Heart left ventricle (tissue), 16 donors: ENCODE measurements at places on chromosomes 4 and X. TPM values are rescaled to one million over a fixed set of nuclear protein-coding genes. Genes with fewer than 3 reads are reported as not detected.

GRCh38 chr4:24999392-25000089, 31.2 kb downstream of the LGI2 start:
- DNase-seq = no peak

Gene CLGN
- polyA plus RNA-seq = 29.0 TPM

GRCh38 chr4:168859888-168860694, 150.0 kb downstream of the CBR4 start:
- DNase-seq = no peak

DNA sequence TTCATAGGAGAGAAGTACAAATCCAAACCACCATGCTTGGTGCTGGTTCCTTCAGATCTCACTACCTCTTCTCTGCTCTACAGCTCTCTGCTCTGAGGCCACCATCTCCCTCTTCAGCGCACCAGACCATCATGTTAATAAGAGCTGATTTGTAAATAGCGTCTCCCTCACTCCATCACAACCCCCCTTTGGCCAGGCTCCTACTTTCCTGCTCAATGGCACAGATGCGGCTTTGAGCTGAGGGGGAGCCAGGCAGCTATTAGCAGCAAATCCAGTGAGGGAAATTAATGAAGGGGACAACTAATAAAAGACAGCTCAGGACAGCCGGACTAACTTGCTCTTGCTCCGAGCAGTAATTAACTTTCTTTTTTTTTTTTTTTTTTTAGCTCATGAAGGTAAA, 13.1 kb downstream of the NEUROG2 start:
- DNase-seq = no peak

GRCh38 chr4:128286474-128287058, 1.0 kb downstream of the PGRMC2 start:
- DNase-seq = no peak

Gene GPC3
- polyA plus RNA-seq = 1.6 TPM

Gene RIPPLY1
- polyA plus RNA-seq = not detected

DNA sequence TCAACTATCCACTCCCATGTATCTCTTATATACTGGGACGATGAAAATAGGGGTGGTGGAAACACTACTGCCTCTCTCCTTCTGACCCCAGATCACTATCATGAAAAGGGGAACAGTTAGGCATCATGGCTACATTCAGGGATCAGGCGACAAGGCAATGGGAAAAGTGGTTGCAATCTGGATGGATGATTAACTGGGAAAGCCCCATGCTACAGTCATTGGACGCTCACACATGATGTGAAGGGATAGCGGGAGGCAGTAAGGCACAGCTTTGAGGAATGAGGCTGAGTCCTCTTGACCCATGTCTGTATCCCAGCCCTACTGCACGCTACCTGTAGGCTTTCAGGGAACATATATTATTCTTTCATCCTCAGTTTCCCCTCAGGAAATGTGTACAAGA, 10.2 kb downstream of the GASK1B start:
- DNase-seq = no peak

DNA sequence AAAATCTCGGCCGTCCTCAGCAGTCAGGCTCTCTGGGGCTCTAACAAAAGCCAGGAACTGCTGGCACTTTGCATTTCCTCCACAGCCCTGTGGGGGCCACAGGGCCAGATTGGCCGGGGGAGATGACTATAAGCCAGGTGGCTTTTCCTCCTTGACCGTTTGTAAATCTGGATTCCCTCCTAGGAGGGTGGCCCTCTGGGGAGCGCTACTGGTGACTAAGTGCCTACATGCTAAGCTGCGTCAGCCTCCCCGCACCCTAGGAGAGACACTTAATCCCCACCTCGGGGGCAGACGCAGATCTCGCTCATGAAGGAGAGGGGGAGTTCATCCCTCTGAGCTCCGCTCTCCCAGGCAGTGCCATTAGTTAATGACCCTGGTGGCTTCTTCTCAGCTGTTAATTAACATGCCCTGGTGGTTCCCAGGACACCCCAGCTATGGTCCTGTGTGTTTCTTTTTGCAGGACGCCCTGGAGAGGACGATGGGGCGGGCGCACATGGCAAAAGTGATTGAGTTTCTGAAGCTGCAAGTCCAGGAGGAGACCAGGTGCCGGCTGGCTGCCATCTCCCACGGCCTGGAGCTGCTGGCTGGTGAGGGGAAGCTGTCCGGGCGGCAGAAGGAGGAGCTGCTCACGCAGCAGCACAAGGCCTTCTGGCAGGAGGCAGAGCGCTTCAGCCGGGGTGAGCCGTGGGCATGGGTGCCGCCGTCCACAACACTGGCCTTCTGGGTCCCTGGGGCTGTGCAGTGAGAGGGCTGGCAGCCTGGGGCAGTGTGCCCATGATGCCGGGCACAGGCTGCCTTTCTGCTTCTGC, 41.6 kb downstream of the EVC start:
- DNase-seq = no peak

GRCh38 chrX:11100281-11101035, 10.7 kb upstream of the HCCS start:
- DNase-seq = no peak

DNA sequence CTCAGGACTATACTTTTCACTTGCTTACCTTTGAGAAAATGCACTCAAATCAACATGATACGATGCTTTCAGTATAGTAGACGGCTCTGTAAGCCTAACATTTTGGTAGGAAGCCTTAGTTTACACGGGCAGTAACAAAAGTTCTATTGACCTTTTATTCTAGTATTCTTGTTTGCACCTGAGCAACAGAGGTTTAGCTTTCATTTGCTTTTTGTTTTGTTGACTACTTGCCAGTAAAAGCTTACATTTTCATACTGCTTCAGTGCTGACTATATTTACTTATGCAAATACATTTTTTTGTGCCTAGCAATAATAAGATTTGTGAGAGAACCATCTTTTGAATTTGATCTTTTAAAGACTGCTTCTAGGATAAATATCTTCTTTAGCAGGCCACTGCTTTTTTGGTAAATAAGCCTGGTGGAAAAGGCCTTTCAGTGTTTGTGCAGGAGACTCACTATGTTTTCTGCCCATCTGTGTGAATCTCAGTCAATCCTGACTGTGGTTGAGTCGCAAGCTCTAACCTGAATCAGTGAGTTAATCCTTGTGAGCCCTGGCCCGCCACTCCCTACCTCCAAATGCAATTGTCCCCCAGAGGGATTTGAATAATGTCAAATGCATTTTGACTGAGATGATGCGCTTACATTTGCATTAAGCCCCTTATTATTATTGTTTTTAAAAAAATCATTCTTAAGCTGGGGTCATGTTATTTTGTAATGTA, 21.9 kb downstream of the FHIP1A start:
- DNase-seq = no peak

Gene ADAD1
- not detected for polyA plus RNA-seq

- DNase-seq = no peak
Observed at GRCh38 chr4:146633471-146633800, 5.3 kb upstream of the POU4F2 start.

Gene NAAA
- polyA plus RNA-seq = 6.4 TPM

- no peak for DNase-seq
Observed at GRCh38 chr4:6578221-6578620, 3.2 kb downstream of the MAN2B2 start.

DNA sequence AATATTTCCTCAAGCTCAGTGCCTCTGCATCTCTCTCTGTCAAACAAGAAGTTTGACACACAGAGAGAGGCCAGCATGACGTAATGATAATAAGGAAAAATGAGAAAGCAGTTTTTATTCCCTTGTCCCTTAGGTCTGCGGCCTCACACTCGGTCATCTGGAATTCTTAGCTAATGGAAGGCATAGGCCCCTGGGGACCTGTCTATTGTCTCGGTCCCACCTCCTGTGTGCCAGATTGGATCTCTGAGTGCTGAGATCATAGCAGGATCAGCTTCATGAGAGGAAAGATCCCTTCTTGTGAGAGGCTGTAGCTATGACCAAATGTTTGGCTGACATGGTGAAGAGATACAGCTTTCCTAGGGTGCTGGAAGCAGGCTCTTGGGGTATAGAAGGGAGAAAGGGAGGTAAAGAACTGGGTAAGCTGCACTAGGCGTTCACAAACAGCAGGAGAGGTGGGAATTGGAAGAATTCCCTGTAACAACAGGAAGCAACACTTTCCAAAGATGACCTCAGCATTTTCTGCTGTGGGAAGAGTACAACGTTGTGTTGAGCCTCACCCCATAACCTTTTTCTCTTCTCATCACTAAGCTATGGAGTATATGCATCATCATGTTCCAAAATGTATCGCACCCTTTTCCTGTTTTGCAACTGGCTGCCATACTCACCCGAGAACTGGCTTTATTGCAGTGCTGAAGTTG, 20.2 kb downstream of the TMEM31 start:
- DNase-seq = peak; percentile 61

Gene SFRP2
- polyA plus RNA-seq = 0.06 TPM

GRCh38 chr4:37430718-37431416, 186.3 kb downstream of the NWD2 start:
- no peak for DNase-seq

DNA sequence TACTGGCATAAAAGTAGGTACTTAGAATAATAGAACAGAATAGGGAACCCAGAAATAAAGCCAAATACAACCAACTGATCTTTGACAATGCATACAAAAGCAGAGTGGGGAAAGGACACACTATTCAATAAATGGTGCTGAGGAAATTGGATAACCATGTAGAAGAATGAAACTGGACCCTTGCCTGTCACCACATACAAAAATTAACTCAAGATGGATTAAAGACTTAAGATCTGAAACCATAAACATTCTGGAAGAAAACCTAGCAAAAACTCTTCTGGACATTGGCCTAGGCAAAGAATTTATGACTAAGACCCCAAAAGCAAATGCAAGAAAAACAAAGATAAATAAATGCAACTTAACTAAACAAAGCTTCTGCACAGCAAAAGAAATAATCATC, 45.6 kb downstream of the ARFIP1 start:
- no peak for DNase-seq

Gene MAPK10
- polyA plus RNA-seq = 0.87 TPM

DNA sequence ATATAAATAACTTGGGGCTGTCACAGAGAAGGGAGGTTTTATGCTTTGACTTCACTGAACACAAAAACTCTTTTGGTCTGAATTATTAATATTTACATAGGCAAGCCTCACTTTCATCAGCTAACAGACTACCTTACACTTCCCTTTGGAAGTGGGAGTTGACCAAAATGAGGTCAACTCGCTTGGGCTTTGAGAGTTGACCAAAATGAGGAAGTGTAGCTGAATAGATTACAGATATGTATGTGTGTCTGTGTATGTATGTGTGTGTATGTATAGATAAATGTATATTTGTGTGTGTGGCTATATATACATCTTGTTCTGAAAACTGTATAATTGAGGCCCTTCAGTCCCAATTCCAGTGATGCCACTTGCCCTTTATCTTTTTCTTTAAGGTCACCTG, 113.3 kb upstream of the IL13RA1 start:
- no peak for DNase-seq

DNA sequence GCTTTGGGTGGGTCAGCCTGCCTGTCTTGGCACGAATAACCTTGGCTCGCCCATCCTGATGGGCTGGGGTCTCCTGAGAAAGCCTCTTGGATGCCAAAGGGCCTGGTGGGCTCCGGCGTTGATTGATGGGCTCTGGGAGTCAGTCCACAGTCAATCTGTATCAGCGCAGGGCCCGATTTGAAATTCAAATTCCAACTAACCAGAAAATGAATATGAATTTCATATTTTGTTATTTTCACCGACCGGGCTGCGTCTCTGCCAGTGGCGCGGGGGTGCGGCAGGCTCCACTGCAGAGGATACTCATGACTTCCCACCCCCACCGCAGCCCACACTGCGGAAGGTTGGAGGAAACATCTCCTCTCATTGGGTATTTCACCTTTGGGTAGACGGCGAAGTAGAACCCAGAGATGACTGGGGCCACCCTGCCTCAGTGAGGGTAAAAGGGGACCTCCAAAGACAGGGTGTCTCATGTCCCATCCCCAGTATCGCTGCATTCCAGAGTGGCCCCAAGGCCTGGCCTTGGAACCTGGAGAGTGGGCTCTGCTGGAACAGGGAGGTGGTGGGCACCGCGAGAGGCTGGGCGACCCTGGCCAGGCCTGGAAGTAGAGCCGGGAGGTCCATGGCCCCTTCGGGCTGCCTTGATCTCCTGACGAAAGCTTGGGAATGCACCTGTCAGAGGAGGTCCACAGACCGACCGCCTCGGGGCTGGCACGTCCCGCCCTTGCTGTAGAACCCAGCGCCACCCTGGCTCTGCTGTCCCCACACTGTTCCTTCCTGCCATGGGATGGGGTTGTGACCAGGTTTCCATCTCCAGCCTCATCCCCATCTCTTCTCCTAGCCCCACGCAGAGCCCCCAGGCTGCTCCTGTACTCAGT, 54.8 kb upstream of the SORCS2 start:
- DNase-seq = peak; percentile 56

Gene PARM1
- polyA plus RNA-seq = 51.2 TPM

DNA sequence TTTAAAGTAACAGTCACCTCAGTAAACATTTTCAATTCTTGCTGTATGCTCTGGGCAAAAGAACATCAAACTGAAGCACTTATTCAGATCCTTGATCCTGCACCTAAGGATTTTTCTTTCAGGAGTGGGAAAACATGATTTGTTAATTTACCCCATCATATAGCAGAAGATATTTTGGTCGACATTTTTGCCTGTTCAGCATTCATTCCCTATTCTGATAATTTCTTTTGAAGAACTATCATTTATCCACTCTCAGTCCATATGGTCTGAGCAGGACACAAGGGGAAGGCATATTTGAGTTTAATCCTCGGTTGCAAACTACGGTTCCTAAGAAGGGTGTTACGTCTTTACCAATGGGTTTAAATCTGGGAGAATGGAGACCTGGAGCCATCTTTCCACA, 1.2 kb upstream of the CLOCK start:
- DNase-seq = no peak

GRCh38 chr4:38861791-38862190, 5.2 kb upstream of the TLR6 start:
- DNase-seq = no peak

- DNase-seq = no peak
Observed at GRCh38 chrX:47562615-47563243, 1.7 kb downstream of the ARAF start.
